DMS 273 treated with DMSO at 0.1 percent for 48 hours (cell line): ENCODE measurements at places on chromosomes 12 and 14.
A peak's percentile ranks its signal among the peaks of the same experiment; 100 is the strongest.

- DNase-seq = no peak
These were observed 4.2 kb upstream of the FGF6 start for GRCh38 chr12:4449851-4450221.

DNA sequence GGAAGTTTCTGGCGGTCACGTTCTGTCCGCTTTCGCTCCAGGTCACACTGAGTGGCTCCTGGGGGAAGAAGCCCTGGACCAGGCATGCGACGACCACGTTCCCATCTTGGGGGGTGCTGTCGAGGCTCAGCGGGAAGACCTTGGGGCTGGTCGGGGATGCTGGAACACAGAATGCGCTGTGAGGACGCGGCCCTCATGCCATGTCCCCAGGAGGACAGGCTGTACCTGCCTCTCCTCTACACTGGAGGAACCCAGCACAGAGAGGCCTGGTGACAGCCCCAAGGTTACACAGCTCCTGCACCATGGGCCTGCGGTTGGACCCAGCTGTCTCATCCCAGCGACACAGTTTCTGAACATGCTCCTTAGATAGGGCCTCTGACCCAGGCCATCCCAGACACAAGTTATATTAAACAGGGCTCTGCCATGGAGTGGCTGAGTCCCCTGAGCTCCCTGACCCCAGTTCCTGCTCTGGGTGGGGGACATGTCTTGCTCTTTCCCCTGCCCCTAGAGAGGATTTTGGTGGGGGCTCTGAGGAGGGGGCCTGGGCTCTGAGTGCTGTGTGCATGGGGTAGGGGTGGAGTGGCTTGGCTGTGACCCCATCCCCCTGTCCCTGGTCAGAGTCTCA, 62.0 kb downstream of the TMEM121 start:
- DNase-seq = no peak

- no peak for DNase-seq
These were observed 48.0 kb downstream of the DRAM1 start for GRCh38 chr12:101925361-101925760.

DNA sequence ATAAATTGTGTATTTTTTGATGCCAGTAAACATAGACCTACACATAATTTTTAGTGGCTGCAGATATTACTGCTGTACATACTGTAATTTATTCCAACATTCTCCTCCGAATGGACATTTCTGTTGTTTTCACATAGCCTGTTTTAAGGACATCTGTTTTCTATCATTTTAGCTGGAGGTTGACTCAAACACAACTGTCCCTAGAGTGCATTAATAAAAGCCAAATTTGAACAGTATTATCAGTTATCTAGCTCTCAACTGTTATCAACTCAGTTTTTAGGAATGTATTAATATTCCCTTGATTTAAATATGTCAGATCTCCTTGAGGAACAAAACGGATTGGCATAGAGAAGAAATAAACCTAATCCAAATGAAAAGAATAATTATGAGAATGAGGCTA, 17.2 kb upstream of the PIWIL1 start:
- no peak for DNase-seq

- no peak for DNase-seq
These were observed 2.9 kb upstream of the BDKRB1 start for GRCh38 chr14:96252999-96253539.

DNA sequence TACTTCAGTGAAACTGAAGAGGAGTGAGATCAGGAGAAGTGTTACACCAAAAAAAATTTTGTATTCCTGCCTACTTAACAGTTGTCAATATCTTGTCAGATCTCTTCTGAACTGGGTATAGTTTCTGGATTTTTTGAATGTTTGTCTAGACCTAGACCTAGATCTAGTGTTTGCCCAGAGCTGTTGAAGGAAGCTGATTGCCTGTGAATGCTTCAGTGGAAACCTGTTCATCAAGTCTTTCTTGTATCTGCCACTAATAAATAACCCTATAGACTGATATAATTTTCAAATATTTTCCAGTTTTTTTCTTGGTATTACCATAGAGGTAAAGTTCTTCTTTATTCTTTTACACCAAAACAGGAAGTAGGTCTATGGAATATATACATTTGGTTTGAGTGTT, 781.5 kb upstream of the FBXO33 start:
- no peak for DNase-seq

DNA sequence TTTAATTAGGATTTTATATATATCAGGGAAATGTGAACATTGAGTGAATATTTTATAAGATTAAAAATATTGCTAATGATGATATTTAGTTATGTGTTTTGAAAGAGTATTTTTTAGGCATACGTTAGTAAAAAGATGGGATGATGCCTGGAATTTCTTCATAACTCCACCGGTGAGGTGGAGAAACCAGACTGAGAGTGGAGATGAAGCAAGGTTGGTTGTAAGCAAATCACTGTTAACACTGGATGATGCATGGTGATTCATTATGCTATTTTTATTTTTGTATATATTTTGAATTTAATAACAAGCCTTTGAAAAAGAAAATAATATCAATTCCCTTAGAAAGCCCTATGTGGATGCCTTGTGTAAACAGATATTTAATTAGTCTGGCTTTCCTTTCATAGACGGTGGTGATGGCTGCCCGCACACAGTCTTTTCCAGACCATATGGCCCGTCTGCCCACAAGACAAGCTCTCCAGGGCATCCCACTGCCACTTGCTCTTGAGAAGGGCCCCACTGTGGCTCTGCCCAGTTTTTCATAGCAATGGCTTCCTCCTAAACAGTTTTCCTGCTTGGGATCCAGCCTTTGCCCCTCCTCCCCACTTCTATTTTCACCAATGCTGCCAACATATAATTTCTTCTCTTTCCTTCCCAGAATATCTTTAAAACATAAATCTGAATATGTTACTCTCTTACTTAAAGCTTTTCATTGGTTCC, 95.4 kb downstream of the HELB start:
- peak; percentile 38 for DNase-seq

DNA sequence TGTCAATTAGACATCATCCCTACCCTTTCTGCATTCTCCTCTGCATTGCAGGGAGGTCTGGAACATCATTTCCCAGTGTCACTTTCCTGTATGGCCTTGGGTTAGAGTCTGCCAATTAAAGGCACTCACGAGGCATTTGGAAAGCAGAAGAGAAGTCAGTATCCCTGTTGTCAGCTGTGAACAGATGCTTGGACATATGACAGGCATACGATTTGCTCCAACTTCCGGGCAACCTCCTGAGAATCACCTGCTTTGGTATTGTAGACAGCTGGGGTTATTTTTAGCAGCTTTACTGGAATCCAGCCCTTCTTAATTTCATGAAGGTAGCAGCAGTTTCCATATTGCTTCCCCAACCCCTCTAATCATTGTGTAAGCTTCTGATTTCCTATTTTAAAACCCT, 88.7 kb upstream of the DHRS4 start:
- peak; percentile 59 for DNase-seq

DNA sequence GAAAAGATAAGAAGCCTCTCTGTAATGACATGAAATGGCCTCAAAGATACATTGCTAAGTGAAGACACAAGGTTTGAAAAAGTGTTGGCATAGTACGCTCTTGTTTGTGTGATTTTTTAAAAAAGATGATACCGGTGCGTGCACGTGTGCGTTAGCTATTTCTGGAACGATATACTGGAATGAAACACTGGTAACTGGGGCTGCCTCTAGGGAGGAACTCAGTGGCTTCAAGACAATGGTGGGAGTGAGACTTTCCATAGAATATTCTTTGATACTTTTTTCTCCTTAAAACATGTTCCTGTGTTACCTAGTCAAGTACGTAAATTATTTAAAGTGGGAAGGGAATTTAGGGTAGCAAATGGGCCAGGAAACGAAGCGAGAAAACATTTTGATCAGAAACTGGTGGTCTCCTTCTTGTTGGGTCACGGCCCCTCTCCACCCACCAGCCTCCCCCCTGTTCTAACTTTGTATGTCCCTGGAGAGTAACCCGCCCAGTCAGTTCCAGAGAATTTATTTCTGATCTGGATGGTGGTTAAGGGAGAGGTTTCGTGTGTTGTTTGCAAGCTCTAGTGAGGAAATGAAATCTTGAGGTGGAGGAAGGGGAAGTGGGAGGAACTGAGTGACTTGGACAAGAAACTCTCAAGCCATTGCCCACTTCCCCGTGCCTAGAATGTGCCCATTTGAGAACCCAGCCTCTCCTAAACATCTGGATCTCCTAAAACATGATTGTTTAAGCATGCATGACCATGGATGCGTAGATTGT, 6.6 kb downstream of the FGF6 start:
- DNase-seq = no peak

- DNase-seq = no peak
These were observed 31.5 kb downstream of the SPTB start for GRCh38 chr14:64848239-64848638.

DNA sequence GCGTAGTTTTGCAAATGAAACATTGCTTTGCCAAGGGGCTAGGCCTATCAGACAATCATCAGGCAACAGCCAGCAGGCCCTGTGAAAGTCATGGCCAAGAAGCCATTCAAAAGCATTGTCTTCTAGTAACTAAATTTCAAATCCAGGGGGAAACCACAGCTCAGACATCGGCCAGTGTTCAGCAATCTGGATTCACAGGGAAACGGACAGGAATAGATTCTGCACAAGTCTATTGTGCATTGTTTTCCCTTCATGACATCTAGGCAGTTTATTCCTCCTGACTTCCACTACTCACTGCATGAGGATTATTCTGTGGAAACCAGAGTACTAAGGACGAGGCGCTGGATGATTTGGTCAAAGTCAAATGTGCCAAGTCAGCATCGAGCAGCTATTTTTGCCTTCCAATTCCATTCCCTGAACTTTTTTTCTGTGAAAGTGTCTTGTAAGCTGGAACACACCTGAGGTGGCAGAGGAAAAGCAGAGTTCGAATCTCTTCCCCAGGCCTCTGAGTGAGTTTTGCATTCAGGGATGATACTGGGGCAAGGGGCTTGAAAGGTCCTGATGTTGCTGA, 75.4 kb downstream of the VCPKMT start:
- DNase-seq = no peak

- DNase-seq = no peak
These were observed 173.5 kb upstream of the DYRK2 start for GRCh38 chr12:67474934-67475620.
